IPS DF 19.7 (cell line): ENCODE measurements at places on chromosomes 5 and 9.

DNA sequence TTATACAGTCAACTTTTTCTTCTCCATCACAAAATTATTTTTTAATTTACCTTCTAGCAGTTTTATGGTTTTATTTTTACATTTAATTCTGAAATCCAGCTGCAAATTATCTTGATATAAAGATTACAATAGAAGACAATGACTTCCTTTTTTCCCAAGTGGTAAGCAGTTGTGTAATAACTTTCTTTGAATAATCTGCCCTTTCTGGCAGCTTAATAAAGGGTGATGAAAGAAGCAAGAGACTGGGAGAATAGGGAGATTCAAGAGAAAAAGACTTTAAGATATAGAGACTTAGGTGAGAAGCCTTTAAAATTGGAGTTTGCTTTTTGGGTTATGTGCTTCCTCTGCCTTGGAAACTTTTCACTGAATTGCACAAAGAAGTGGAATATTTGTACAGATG is 100.4 kb upstream of the FREM1 start:
- DNase-seq, result no peak

DNA sequence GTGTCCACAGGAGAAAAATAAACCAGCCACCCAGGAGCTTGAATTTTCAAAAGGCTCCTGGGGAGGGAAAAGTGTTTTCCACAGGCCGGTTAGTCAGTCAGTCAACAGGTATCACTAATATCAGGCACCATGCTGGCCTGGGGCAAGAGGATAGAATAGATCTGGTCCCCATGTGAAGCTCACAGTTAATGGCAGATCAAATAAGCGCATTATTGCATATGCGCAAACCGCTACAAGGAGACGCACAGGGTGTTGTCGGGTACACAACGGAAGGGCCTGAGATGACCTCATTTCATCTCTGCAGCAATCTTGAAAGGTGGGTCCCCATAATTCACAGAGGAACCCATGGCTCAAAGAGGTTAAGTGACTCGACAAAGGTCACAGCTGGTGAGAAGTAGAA is 260.7 kb downstream of the CRB2 start:
- no peak for DNase-seq

- DNase-seq, result no peak
Measured at GRCh38 chr5:66958201-66958979, 238.2 kb downstream of the CD180 start.

GRCh38 chr9:73683862-73684591 is 532.4 kb downstream of the ANXA1 start:
- DNase-seq, result peak; percentile 57

DNA sequence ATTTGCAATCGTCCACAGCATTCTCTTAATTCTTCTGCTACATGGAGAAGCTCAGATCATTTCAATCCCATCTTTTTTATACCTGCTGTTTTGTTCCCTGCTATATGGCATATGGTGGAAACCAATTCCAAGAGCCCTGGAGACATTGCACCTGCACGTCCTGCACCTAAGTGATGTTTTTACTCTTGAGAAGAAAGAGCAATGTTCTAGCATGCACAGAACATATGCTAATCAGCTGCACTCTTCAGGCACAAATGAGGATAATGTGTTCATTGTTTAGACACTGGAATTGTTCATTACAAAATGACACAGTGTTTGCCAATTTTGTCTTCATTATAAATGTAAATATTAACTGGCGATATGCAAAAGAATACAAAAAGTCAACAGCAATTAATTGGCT is 935.8 kb downstream of the TLE4 start:
- no peak for DNase-seq

DNA sequence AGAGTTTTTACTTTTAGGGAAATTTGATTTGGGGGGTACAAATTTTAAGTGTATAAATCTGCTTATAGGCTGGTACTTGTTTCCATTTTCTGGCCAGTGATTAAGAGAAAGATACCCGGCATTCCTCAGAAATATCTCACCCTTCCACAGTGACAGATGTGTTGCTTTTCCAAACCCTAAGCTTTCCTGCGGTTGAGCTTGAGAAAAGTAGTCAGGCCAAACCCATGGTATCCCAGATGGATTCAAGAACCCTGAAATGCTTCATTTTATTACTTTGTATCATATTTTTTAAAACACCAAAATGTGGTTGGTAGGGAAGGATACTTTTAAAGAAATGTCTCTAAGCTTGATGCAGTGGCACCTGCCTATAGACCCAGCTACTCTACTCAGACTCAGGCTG is 23.5 kb downstream of the SPTAN1 start:
- DNase-seq, result no peak

GRCh38 chr5:83277953-83278352 is 193.6 kb upstream of the VCAN start:
- DNase-seq, result no peak

DNA sequence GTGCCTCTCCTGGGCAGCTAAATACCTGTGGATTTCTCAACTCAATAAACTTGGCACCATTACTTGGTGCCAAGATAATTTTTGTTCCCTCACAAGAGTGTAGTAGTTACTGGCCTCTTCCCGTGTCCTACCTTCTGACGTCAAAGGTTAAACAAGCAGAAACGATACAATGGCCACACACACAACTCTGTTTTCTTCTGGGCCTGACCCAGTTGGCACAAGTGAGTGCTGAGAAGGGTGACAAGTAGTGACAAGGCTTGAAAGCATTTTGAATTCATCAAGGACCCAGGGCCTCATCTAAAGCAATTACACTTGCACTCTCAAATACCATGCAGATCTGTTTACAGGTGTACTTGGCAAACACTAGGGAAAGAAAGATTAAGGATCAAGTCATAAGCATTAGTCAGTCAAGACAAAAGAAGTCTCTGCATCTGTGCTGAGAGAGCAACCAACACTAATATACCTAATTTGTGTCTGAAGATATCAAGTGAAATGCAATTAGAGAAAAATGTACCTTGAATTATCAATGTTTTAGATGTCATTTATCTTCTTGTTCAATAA is 30.8 kb downstream of the RASEF start:
- DNase-seq, result no peak

GRCh38 chr5:95930141-95930930 is 31.3 kb downstream of the ELL2 start:
- no peak for DNase-seq

- DNase-seq, result no peak
Measured at GRCh38 chr9:120416781-120417427, 163.1 kb downstream of the CDK5RAP2 start.

- DNase-seq, result no peak
Measured at GRCh38 chr9:130707225-130707976, 13.8 kb downstream of the EXOSC2 start.

GRCh38 chr9:38390851-38391250 is 1.7 kb upstream of the ALDH1B1 start:
- DNase-seq, result no peak

DNA sequence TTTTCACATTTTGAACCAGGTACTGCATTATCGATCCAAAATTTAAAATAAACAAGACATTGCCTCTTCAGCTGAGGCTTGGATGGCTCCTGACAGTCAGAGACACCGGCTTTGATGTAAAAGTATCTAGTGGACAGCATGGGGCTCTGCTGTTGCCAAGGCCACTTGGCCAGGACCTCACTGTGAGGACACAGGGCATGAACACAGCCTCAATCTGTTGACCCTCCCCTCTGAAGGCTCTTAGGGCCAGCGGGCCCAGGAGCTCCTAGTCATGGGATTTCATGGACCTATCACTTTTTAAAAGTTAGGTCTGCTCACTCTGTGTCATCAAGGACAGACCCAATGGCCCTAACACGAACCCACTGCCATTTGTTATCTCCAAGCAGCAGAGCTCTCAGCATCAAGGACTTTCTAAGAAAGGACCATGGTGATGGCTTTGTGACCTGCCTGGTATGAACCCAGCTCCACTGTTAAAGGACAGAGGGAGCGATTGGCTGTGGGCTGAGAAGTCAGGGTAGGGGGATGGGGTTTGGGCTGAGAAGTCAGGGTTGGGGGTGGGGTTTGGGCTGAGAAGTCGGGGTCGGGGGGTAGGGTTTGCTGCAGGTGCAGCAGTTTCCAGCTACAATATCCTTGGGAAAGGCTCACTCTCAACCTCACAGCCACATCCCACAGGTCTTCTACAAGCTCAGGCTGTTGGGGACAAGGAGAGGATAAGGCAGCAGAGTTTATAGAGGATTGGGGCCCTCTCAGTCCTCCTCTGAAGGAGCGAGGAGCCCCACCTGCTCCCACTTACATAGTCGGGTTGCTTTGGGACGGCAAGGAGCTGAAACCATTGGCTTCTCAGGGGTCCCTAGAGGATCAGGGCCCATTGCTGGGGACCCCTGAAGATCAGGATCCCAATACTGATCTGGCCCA is 146.8 kb downstream of the BARX1 start:
- DNase-seq, result no peak

GRCh38 chr9:29555502-29555901 is 1982.2 kb upstream of the C9orf72 start:
- DNase-seq, result no peak

GRCh38 chr5:141850244-141850768 is 27.9 kb downstream of the PCDH1 start:
- no peak for DNase-seq

GRCh38 chr5:16934123-16934522 is 2.0 kb downstream of the MYO10 start:
- no peak for DNase-seq

- no peak for DNase-seq
Measured at GRCh38 chr9:69130456-69131441, 43.3 kb upstream of the TJP2 start.

- no peak for DNase-seq
Measured at GRCh38 chr9:2417730-2418129, 203.9 kb upstream of the VLDLR start.

DNA sequence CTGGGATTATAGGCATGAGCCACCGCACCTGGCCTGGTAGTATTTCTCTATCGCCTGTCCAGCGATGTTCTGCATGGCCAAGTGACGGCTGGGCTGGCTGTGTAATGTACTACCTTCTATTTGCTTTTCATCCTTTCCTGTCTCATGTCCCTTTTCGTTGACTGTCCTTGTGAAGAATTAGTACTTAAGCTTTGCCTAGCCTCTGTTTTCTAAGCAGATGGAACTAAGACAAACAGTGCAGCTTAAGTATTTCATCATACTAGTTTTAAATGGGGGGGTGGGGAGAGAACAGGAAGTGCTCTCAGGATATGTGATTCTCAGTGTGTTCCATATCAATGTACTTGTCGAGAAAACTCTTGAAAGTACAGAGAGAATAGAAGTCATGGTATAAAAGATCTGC is 31.7 kb upstream of the CCL21 start:
- DNase-seq, result no peak

DNA sequence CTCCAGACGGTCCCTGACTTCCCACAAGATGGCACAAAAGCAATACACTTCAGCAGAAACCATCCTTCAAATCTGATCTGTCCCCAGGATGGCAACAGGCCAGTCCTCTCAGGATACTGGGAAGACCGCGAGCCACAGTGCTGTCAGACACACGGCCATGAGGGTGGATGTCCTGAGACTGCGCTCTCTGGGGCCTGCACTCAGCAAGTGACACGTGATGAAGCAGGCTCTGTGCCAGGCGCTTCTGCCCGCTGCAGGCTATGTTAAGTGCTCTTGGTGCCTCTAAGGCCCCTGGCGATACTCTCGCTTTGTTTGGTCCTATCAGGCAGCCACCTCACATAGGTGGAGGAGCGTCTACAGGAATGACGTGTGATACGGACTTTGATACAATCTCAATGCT is 7.1 kb downstream of the BRD9 start:
- DNase-seq, result no peak

DNA sequence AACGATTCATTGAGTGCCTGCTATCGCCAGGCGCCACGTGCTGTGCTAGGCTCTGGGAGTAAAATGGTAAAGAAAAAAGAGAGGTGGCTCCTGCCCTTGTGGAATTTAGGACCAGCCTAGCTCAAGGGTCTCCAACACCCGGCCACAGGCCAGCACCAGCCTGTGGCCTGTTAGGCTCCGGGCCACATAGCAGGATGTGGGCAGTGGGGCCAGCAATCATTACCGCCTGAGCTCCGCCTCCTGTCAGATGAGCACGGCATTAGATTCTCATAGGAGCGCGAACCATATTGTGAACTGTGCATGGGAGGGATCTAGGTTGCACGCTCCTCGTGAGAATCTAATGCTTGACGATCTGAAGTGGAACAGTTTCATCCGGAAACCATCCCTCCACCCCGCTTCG is 1.5 kb downstream of the RMRP start:
- no peak for DNase-seq

GRCh38 chr5:75438722-75439121 is 72.7 kb downstream of the CERT1 start:
- no peak for DNase-seq

GRCh38 chr9:106727969-106728368 is 135.0 kb upstream of the ZNF462 start:
- no peak for DNase-seq

DNA sequence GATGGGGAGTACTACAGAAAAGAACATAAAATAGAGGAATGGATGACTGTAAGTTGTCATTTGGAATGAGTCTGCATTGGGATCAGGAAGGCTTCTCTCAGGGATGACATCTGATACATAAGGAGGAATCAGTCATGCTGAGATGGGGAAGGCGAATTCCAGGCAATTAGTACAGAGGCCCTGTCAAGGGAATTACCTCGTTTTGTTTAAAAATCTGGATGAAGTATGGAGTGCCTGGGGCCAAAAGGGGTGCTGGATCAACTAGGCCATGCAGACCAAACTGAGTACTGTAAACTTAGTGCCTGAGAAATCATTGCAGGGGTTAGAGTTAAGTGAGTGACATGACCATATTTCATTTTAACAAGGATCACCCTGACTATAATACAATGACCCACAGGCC is 30.5 kb downstream of the JAKMIP2 start:
- DNase-seq, result no peak

GRCh38 chr9:133735931-133736330 is 2.2 kb downstream of the SARDH start:
- DNase-seq, result no peak

GRCh38 chr5:124744170-124744971 is 2.1 kb downstream of the ZNF608 start:
- DNase-seq, result no peak

DNA sequence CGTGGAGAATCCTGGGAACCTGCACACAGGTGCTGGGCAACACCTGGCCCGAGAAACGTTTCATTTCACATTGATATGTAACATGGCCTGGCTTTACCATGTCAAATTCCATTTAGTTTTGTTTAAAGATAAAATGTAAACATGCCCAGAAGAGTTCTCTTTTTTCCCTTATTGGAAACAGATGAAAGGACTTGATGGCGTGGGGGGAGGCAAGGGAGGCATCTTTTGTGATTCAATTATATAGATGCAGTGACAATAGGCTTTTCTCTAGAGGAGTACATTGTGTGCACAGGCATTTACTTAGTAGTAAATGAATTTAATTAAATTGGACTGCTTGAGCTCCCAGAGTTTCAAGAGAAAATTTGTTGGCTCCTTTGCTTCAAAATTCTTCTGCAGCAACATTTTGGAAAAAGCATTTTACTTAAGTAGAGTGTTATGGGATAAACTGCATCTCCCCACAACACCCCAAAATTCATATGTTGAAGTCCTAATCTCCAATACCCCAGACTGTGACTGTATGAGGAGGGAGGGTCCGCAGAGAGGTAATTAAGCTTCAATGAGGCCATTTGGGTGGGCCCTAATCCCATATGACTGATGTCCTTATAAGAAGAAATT is 254.3 kb upstream of the NFIL3 start:
- no peak for DNase-seq
